ENCODE measurements at places on chromosomes 5 and 9. TPM values are rescaled to one million over a fixed set of nuclear protein-coding genes. Genes with fewer than 3 reads are reported as not detected.
A peak's percentile ranks its signal among the peaks of the same experiment; 100 is the strongest.

DNA sequence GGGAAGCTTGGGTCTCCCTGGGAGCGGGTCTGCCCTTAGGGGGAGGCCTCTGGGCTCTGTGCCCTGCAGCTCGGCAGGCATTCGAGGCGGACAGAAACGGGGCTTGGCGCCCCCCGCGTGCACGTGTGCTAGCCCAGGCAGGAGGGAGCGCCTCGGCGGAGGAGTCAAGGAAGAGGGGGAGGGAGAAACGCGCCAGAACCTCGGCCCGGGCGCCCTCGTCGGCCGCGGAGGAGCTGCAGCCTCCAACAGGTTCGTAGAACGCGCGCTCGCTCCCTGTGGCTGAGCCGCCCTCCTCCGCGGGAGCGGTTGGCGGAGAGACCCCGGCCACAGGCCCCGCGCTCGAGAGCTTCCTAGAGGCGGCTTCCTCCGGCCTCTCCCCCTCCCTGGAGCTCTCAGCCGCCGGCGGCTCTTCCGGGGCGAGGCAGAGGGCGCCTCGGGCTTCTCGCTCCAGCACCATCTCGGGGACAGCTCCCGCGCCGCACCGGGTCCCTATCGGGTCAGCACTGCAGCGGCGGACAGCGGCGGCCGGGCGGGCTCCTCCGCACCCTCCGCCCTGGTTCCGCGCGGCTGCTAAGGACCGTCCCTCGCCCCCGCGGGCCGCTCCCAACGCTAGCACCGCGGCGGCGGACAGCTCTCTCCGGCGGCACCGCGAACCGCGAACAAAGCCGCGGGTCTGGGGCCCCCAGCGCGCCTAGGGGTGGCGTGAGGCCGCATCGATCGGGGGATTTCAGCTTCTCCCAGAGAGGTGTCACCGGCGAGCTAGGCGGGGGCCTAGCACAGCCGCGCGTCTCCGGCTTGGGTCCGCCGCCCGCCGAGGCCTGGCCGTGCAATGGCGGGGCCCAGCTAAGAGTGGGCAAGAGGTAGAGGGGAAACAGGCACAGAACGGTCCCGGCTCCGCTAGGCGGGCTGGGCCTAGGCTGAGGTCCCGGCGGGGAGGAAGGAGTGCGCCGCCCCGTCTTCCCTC, 74.6 kb upstream of the CPLX2 start:
- peak; percentile 74 for DNase-seq

GRCh38 chr5:125348221-125348692, 601.8 kb upstream of the ZNF608 start:
- no peak for DNase-seq

- DNase-seq = no peak
Measured at GRCh38 chr9:135583688-135584011, 22.1 kb downstream of the PAEP start.

DNA sequence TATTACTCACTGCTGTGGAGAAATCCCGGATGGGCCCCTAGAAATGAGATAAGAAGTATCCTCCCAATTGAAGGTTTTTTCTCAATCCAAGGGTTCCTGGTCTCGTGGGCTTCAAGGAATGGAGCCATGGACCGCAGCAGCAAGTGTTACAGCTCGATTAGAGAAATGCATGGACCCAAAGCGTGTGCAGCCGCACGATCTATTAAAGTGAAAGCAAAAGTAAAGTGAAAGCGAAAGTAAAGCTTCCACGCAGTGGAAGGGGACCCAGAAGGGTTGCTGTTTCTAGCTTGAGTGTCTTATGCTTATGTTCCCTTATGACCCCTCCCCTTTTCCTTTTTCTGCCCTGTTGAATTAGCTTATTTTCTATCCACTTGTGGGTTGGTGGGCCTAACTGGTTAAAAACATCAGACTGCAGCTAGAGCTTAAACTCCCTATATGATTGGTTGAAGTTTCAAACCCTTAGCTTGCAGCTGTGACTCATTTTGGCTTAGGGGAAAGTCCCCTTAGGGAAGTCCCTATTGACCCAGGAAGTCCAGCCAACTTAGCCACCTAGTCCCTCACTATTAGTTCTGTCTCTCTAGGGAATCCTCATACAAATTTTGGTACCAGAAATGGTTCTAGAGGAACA, 1111.8 kb downstream of the TAF11L14 start:
- no peak for DNase-seq

PRDM9 gene
- not detected for total RNA-seq

EIF4EBP3 gene
- 0.36 TPM for total RNA-seq
